ENCODE measurements at places on chromosomes 16 and 17.

DNA sequence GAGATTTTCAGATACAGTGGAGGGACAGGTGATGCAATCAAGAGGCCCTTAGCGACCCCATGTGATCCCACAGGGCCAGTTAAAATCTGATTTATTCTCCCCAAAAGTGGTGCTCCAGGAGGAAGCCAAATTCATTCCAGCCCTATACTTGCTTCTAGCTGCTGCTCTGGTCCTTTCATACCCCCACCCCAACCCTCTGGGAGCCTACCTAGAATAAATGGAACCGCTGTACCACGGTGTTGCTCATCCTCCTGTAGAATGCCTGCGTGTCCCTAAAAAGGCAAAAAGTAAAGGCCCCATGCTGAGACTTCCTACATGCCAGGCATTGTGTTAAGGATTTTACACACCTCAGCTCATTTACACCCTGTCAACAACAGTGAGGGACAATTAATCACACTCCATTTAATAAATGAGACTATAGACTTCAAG, 2.0 kb upstream of the RASL10B start:
- no peak for DNase-seq

- DNase-seq = peak; percentile 19
These were observed 553.2 kb downstream of the MAF start for GRCh38 chr16:79047337-79047736.

GRCh38 chr17:47621293-47622179, 28.2 kb upstream of the KPNB1 start:
- peak; percentile 18 for DNase-seq

DNA sequence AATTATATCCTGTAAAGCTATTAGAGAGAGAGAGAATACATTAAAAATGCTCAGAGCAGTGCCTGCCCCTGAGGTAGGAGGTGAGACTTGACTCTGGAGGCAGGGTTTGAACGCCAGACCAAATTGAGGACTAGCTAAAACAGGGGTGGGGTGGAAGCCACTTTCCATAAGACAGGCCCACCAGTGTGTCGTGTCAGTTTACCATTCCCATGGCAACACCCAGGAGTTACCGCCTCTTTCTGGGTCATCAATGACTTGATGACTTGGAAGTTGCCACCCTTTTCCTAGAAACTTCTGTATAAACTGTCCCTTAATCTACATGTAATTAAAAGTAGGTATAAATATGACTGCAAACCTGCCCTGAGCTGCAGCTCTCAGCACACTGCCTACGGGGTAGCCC, 32.0 kb upstream of the ABCC12 start:
- DNase-seq = no peak

- no peak for DNase-seq
These were observed 34.5 kb downstream of the KCNJ16 start for GRCh38 chr17:70109497-70109896.

DNA sequence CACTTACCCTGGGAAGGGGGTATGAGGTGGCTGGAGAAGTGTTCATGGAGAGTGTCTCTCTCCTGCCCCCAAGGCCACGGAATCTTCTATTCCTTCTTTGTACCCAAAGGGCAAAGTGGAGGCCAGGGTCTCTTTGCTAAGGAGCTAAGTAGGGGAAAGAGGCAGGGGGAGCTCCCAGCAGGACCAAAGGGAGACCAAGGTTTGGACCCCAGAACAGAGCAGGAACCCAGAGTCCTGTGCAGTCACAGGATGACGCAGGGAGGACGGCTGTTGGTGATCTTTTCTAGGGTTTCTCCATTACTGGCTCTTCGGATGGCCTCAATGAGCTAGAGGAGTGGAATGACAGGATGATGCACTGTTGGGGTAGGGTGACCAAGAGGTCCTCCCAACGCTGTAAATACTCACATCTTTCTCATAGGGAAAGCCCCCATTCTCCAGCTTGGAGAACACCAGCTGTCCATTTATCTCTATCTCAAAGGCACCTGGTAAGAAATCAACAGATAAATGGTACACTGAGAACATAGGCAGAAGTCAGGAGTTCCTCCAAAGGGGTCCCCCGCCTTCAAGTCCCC, 966 bp downstream of the MIEN1 start:
- no peak for DNase-seq

DNA sequence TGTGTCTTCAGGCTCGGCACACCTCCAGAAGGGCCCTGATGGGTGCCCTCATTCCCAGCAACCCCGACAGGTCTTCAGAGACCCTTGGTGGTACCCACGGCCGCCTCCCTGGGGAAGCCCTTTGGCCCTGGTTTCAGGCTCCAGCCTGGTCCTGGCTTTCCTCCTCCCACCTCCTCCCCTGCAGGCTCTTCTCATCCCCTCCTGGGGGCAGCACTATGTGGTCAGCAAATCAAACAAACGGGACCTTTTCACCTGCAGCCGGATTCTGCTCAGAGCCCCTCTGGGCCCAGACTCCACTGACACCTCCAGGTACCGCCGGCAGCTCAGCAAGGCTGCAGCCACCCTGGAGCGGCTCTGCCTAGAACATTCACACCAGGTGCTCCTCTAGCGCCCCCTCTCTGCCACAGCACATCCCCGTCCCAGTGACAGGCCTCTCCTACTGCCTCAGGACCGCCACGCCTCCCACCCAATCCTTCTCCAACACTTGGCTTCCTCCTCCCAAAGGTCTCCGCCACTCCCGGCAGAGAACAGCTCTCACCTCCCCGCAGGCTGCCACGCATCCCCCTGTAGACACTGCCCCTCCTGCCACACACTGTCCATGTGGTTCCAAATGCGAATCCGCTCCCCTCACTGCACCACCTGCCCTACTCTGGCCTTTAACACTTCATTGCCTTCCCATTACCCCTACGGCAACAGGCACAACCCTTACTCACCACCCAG, 12.0 kb downstream of the CORO7 start:
- DNase-seq = peak; percentile 34

GRCh38 chr16:72766506-72766905, 281.4 kb downstream of the ZFHX3 start:
- DNase-seq = no peak

DNA sequence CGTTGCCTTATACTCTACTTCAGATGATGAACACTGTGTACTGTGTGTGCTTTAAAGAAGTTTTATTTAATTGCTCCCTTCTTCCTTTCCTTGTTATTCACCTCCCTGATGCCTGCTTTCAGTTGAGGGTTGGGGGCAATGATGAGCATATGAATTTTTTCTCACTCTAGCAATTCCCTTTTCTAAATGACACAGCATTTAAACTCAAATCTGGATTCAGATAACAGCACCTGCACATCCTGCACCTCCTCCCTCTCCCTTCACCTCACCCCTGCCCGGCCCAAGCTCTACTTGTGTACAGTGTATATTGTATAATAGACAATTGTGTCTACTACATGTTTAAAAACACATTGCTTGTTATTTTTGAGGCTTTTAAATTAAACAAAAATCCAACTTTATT, 13.0 kb upstream of the PNPO start:
- DNase-seq = no peak

DNA sequence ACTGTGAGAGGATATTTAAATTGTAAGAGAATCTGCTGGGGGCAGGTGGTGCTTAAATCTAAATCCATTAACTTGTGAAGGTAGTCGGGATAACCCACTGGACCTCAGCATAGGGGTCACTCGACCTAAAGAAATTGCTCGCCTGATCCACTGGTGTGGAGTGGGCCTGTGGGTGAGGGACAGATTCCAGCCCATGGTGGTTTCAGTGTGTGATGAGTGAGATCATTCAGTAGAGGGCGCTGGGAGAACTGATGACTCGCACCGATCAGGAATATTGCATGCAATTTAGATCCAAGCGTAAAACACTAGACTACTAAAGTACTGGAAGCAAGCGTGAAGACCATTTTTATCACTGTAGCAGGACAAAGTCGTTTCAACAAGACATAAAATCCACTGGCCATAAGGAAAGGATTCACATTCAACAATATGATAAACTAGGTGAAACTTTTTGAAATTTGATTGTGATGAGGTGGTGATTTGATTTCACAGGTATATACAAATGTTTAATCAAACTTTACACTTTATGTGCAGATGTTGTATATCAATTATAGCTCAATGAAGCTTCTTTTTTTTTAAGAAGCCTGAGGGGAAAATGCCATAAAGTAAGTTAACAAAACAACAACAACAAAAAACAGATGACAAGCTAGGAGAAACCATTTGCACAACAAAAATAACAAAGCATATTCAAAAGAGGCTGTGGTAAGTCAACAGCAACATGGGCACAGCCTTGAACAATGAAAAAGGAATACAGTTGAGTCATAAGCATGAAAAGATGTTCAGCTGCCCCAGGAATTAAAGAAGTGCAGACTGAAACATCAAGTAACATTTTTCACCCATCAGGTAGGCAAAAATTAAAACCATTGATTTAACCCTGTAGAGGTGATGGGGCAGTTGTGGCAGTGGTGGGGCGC, 7.5 kb upstream of the TMEM170A start:
- DNase-seq = peak; percentile 31

DNA sequence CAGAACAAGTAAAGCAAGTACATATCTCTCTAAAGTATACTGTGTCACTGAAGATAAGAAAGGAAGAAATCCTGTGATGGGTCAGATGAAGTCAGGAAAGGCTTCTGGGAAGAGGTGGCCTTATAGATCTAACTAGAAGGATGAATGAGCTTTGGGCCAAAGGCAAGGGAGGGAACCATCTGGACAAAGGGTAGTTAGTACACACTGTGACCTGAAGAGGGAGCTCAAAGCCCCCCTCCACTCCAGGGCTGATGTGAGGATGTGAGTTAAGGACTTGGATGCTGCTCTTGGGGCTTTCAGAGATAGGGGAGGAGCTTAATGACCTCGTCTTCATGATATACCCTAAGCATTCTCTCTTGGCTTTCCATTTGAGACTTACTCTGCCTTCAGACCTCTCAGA, 185.3 kb upstream of the CACNG3 start:
- DNase-seq = peak; percentile 40

GRCh38 chr17:77307479-77308198, 166.9 kb downstream of the SEC14L1 start:
- no peak for DNase-seq

- no peak for DNase-seq
These were observed 3.0 kb downstream of the TMEM132E start for GRCh38 chr17:34582185-34582900.

- no peak for DNase-seq
These were observed 70.1 kb upstream of the CREBBP start for GRCh38 chr16:3950343-3951193.

GRCh38 chr16:11743308-11744074, 834 bp upstream of the TXNDC11 start:
- peak; percentile 90 for DNase-seq

DNA sequence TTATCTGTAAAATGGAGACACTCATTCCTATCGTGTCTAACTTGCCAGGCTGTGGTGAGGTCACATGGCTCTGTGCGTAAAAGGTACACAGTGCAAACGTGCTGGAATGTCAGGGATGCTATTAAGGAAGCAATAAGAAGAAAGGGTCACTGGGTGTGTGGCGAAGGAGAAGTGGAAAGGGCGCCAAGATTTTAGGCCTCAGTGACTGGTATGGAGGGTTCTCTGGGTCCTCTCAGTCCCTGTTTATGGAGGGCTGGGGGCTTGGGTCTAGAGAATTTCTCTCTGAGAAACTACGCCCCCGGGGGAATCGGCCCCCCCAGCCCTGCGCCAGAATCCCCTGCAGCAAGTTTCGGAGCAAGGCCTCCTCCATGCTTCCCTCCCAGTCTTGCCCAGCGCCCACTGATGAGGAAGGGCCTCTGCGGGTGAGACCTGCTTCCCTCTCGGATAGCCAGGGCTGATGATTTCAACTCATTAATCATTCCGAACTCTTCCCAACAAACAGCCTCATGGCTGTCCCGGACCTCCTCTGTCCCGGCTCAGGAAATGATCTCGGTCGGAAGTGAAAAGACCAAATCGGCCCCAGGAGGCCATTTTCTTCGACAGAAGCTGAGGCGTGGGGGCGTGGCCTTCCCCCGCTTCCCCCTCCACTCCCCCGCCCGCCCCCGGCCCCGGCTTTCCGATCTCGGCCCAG, 1.2 kb upstream of the HEXIM1 start:
- DNase-seq = peak; percentile 82

GRCh38 chr17:43854498-43854897, 7.5 kb downstream of the CD300LG start:
- DNase-seq = no peak

GRCh38 chr17:49964303-49964768, 4.7 kb upstream of the DLX4 start:
- DNase-seq = no peak

DNA sequence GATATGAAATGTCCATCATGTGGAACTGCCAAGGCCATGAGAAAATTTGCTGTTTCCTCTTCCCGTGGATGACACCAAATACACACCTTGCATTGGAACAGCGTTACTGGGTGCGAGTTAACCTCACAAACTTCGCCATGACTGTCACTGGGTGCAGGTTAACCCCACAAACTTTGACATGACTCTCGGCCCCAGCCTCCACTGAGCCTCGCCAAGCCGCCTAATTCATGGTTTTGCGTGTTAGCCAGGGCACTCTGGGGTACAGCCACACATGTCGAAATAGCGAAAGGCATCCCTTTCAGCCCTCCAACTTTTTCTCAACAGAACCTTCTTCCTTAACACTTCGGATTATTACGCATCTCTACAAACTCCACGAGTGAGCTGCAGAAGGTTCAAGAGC, 10.6 kb upstream of the KCTD5 start:
- no peak for DNase-seq

DNA sequence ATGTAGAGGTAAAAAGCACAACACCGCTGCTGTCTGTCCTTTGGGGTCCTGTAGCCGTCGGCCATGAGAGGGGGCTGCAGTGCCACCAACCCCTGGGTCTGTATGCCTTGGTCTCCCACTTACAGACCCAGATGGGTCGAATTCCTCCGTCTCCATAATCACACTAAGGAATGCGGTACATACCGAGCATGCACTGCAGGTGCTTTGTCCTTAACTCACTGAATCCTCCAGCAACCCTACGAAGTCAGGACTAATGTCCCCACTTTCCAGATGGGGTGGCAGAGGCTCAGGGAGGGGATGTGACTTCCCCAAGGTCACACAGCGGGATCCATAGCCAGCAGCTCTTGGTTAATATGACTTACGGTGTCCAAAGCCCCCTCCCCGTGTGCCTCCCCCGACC, 219.9 kb upstream of the CIBAR2 start:
- DNase-seq = no peak

- no peak for DNase-seq
These were observed 90.7 kb upstream of the CREBBP start for GRCh38 chr16:3971261-3971660.

- DNase-seq = peak; percentile 89
These were observed 45.6 kb downstream of the PRMT7 start for GRCh38 chr16:68356249-68356918.

DNA sequence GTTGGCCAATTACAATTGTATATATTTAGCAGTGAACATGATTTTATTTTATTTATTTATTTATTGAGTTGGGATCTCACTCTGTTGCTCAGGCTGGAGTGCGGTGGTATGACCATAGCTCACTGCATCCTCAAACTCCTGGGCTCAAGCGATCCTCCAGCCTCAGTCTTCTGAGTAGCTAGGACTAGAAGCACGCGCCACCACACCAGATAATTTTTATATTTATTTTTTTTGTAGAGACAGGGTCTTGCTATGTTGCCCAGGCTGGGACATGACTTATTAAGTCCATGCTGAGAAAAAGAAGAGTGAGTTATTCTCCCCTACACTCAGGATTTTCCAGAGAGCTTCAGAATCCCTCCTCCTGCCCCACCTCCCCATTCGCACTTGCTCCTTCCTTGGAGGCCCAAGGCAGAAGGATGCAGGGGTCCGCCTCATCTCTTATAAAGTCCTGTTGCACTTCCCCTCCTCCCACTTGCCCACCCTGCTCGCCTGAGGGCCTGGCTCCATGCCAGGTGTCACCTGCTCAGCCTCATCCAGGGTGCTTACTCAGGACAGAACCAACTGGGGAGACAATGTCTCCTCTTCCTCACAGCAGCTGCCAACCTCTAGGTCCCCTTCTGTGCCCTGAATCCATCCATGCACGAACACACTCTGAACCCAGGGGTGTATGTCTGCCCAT, 16.1 kb upstream of the SP2 start:
- no peak for DNase-seq

GRCh38 chr17:40443988-40444899, 994 bp downstream of the IGFBP4 start:
- no peak for DNase-seq

Measured in AML-193 (cell line).